ENCODE measurements at places on chromosomes 4 and X.

GRCh38 chr4:749698-750666 is 44.4 kb downstream of the PCGF3 start:
- DNase-seq: peak; percentile 53

DNA sequence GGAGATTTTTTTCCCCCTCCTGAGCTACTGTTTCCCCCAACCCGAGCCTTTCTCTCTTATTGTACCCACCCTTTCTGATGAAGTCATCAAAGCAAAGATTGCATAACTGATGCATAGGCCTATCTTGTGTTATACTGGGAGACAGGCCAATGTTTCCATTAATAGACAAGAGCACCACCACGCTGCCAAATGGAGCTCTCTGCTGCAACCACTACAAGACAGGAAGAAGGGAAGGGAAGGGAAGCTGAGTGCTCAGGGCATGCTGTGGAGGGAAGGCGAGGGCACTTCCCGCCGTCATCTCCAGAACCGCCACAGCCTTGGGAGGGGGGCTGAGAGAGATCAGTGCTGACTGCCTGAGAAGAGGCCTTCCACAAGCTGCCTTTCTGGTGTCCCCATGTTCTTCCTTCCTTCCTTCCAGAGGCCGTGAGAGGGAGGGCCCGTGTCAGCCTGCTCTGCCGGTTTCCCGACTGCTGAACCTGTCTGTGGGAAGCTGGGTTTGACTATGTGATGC is 75.0 kb downstream of the MGST2 start:
- peak; percentile 89 for DNase-seq

GRCh38 chrX:5802391-5802790 is 426.3 kb downstream of the NLGN4X start:
- DNase-seq: no peak

DNA sequence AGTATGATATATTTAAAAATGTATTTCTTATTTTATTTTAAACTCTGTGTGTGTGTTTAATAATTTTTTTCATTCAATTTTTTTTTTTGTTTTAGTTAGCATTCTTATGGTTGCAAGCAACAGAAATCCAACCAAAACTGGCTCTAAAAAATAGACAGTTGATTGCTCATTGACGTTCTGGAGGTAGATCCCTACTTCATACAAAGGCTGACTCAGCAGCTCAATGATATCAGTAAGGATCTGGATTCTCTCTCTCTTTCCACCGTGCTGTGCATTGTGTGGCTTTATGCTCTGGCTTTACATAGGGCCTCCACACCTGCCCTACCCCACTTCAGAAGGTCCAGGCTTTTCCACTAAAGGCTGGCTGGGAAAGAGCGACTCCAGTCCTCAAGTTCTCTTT is 117.8 kb downstream of the UCHL1 start:
- DNase-seq: no peak

GRCh38 chrX:48591255-48591791 is 6.0 kb upstream of the WDR13 start:
- peak; percentile 66 for DNase-seq

DNA sequence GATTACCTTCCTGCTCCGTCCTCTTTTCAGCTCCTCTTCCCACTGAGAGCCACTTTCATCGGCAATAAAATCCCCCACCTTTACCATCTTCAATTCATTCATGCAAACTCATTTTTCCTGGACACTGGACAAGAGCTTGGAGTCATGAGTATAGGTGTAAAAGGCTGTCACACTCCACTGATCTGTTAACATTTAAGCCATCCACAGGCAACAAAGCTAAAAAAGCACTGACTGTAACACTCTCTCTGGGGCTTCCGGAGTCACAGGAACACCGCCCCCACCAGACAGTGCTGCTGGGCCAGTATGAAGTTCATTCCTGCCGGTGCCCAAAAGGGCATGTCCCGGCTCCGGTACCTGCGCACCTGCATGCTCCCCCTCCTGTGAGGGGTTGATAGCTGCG is 38.5 kb downstream of the MAGEB5 start:
- no peak for DNase-seq

DNA sequence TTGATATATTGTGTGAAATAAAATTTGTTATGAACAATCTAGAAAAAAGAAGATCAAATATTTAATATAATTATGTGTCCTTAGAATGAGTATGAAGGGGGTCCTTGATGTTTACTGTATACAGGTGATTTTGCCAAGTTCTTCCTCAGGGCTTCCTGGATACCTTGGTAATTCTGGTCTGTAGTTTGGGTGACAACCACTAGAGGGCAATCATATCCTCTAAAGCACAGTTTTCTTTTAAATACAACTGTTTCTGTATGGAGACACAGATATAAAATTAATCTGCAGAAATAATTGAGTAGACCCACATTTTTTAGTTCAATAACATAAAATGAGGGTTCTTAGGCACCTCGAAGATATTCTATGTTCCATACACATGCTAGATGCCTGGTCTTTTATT is 157.7 kb downstream of the SPANXN1 start:
- no peak for DNase-seq

DNA sequence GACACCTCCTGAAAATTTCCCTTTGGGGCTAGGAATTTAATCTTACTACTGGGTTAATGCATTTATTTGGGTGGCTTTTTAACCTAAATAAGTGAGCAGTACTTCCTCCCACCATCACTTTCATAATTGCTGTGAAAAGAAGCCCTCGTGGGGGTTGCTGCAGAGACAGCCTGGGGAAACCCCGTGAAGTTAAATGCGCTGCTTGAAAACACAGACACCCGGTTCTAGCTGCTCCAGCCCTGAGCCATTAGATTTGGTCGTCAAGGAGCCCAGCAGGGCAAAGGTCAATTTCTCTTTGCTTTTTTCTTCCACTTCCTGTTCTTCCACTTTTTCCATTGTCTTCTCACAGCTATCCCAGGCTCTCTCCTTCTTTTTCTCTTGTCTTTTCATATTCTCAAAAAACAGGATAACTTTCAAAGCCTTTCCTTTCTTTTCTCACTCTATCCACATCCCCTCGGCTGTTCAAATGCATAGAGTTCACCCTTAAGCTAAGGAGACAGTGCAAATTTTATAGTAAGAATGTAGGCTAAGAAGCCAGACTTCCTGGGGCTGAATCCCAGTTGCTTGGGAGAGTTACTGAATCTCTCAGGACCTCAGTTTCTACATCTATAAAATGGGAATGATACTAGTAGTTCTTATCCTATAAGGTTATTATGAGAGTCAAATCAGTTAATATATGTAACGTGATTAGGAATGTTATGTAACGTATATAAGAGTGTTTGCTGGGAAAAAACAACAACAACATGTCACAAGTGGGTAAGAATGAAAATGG is 91.5 kb upstream of the ZNF827 start:
- no peak for DNase-seq

DNA sequence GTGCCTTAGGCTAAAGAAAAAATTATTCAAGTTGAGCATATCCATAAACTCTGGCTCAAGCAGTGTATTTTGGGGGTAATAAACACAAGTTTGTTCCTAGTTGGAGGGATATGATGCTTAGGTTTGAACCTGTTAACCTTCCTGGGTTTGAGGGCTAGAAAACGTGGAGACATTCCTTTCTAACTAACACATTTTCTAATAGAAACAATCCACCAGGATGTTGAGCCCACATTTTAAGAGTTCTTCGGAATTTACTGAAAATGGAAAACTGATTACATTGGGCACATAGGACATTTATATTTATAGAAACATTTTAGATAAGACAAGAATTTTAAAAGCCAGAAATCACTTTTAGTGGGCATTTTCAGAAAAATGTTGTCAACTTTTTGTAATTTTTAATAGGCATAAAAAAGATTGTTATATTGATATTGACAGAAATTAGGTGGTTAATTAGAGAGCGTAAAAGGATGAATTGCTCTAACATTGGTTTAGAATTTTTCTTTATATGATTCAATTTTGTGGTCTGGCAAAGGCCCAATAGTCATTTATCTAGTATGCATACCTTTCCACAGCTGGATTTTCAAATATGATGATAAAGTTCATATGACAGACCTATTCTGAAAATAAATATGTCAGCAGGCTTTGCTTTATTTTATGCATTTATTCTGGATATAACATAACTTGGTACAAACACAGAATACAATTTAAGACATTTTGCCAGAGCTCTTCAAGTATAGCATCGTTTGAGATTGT is 49.2 kb downstream of the CEP44 start:
- DNase-seq: peak; percentile 47

DNA sequence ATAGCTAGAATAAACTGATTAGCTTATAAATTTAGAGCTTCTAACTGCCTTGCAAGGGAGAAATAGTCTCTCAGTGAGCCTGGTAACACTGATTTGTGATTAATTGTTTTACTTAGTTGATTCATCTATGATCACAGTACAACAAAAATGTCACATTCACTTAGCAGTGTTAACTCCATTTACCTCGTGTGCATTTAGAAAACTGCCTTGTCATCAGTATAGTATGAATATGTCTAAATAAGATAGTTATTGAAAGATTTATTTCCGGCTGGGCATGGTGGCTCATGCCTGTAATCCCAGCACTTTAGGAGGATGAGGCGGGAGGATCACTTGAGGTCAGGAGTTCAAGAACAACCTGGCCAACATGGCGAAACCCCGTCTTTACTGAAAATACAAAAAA is 39.3 kb downstream of the FAM199X start:
- DNase-seq: no peak

DNA sequence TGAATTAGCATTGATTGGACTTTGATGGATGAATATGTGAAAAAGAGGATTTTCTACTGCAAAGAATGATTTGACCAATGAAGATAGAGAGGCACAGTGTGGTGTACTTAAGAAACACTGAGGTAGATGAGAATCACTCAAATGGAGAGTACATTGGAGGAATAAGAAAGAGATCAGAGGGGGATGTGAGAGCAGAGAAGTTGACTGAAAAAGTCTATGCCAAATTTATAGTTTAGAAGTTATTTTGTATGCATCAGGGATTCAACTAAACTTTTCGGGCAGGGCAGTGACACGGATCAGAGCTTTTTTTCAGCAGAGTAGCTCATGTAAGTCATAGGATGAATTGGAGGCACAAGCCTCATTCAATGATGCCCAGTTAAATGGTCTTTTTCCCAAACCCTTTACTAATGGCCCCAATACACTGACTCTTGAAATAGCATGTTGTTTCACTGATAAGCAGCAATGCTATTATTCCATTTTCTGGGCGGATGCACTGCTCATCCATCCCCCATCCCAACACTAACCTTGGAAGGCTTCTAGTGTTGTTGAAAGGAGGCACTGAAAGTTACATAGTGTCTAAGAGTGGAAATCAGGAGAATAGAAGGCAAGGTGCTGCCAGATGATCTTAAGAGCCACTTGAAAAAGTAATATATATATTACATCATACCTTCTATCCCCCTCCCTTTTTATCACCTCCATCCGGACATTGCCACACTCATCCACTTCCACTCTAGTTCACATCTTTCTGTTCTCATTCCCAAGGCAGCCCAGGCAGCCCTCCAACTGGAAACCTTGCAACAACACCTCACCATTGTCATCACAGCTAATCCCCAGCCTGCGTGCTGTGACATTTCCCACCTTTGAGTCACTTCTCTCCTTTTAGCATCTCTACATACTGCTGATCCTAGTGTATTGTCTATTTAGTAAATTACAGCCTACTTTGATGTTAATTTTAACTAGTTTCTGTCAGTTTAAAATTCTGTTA is 46.1 kb downstream of the ARHGAP24 start:
- DNase-seq: no peak

DNA sequence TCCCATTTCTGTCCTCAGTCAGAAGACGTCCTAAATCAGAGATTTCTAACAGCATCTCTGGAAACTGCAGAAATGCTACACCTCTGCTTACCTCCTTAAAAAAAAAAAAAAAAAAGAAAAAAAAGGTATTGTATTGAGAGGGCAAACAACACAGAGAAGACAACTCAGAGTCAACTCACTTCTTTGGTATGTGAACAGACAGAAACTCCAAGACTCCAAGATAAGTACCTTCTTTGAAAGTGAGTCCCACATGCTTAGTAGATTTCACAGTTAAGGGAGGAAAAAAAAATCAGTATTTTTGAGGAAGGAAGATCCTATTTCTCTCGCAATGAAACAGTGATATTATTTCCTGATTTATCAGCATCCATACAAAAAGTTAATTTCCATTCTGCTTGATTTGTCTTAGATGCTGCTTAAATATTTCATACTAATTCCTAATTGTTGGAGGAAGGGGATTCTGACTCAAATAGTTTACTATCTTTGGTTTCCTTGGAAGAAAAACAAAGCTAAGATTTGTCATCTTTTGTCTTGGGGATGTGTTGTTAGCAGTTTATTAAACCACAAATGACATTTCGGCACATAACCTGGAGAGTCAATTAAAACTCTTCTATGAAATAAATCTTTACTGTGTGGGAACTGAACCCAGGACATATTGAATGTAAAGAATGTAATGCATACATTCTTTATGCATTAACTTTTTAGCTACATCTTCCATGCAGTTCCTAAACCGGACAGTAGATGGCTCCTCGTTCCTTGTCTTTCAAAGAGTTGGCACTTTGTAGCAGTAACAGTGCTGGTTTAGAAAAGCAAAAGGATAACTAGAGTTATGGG is 4.7 kb downstream of the RASGEF1B start:
- DNase-seq: peak; percentile 83

GRCh38 chrX:119465555-119465954 is 2.7 kb upstream of the SLC25A5 start:
- DNase-seq: no peak

- peak; percentile 61 for DNase-seq
Measured at GRCh38 chr4:114659386-114660008, 60.9 kb downstream of the UGT8 start.

DNA sequence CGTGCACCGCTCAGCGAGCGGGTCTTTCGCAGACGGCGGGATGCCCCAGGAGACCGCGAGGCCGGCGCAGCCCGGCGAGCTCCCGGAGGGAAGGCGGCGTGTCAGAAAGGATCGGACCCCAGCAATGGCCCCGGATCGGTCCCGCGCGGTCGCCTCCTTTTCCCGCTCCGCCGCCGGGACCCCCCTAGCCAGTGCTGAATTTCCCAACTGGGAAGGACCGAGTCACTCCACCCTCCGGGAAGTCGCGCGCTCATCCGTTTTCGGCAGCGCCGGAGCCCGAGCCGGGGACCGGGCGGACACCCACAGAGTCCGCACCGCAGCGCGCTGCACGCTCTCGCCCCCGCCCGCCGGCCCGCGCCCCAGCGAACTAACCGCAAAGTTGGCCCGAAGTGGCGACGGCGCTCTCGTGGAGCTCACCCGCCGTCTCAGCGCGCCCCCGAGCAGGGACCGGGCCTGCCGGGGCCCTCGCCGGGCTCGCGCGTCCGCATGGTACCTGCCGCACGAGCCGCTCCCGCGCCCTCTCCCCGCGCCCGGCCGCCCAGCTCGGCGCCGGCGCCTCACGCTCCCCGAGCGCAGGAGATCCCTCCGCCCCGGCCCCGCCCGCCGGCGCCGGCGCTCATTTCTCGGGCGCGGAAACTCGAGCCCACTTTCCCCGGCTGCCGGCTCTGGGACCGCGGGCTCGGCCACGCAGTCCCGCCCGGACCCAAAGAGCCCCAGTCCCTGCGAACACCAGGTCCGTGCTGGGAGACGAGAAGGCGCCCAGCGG is at the start of gene FAT1:
FAT1 (minus strand) TSS at position 565 of the 766 bp plus-strand sequence. CDS start 14,029 bp downstream, outside the sequence.
- DNase-seq: peak; percentile 87

GRCh38 chrX:150038986-150039599 is 100.8 kb upstream of the EOLA2 start:
- DNase-seq: peak; percentile 72

DNA sequence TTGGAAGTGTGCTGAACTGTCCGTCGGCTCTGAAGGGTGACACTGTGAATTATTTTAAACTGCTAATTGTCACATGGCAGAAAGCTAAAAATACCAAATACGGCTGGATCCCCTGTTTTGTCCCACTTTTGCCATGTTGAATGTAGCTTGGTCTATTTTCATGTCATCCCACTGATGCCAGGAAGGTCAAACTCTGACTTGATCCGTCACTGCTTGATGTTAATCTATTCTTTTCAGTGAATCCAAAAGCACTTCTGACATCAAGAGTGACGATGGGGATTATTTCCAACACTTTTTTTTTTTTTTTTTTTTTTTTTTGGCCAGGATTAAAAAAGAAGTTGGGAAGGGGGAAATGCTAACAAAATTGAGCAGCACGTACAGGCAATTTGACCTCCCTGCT is 734.6 kb upstream of the TENM3 start:
- no peak for DNase-seq

All from fibroblast of skin of scalp (primary cell).